NCI-H187 (cell line): ENCODE measurements at places on chromosomes 6 and 20.

- DNase-seq, result no peak
Observed at GRCh38 chr6:163529605-163530004, 115.1 kb downstream of the QKI start.

DNA sequence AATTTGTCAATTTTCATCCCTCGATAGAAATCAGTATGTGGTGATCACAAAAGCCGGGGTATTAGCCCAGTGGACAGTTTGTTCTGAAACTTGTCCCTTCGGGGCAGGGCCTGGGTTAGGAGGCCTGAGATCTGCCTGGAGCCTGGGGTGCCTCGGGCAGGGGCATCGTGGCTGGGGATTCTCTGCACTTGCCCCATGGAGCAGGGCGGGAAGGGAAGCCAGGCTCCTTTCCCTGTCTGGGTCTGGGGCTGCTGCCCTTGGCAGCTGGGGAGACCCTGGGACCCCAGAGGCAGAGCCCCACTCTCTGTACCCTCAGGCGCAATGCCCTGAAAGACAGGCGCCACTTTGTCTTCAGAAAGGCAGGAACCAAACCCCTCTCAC is 27.4 kb downstream of the NTSR1 start:
- DNase-seq, result no peak

DNA sequence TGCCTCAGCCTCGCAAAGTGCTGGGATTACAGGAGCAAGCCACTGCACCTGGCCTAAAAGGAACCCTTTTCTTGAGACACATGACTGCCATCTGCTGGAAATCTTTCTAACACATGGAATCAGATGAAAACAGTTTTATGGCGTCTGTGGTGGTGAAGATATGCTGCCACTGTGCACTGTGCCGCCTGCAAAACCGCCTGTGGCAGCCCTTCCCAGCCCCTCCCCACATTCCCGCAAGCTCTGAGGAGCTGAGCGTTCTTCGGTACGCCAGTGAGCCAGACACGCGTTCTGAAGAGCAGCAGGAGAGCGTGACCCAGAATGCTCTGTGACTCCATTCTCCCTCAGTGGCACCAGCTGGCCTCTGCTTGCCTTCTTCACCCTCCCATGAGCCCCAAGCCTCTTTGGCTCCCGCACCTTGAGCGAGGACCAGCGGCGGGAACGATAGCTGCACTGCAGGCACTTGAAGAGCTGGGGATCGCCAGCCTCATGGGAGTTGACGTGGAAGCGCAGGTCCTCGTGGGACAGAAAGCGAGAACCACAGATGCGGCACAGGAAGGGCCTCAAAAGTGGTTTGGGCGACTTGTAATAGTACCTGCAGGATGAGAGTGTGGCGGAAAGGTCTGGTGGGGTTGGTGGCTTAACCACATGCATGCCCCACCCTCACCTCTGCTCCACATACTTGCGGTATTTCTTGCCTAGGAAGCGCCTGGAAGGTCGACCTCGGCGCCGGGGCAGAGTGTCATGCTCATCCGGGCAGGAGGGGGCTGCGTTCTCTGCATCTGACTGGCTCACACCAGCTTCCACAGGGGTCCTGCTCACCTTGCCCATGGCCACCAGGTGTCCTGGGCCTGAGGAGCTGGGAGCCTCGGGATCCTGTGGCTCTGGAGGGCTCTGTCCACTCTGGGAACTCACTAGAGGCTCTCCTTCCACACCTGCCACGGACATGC is 8.7 kb downstream of the ZNF335 start:
- no peak for DNase-seq

GRCh38 chr20:48702455-48702913 is 125.3 kb downstream of the PREX1 start:
- no peak for DNase-seq

GRCh38 chr6:135085700-135086413 is 31.2 kb upstream of the HBS1L start:
- no peak for DNase-seq

GRCh38 chr6:33391922-33392594 is 435 bp downstream of the KIFC1 start:
- peak; percentile 24 for DNase-seq

GRCh38 chr6:127403636-127404035 is 55.6 kb downstream of the KIAA0408 start:
- no peak for DNase-seq

DNA sequence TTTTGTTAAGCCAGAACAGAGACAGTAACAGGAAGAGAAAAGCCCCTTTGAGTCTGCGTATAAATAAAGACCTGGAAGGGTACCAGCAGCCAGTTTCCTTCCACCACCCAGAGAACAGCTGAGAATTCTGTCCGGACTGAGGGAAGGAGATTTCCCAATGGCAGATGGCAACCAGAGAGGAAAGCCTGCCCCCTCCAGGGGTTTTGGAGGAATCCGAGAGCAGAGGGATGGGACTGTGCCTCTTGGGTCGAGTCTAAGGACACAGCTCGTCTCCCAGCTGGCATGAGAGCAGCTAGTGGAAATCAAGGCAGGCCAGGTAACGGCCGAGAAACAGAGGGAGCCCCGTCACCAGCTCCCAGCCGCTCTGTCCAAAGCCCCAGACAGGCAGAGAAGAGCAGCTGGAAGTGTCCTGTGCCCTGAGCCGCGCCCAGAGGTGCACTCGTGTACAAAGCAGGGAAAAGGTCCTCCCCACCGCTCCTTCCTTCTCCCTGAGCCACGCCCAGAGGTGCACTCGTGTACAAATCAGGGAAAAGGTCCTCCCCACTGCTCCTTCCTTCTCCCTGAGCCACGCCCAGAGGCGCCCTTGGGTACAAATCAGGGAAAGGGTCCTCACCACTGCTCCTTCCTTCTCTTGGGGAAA is 134.0 kb upstream of the SNX9 start:
- no peak for DNase-seq

DNA sequence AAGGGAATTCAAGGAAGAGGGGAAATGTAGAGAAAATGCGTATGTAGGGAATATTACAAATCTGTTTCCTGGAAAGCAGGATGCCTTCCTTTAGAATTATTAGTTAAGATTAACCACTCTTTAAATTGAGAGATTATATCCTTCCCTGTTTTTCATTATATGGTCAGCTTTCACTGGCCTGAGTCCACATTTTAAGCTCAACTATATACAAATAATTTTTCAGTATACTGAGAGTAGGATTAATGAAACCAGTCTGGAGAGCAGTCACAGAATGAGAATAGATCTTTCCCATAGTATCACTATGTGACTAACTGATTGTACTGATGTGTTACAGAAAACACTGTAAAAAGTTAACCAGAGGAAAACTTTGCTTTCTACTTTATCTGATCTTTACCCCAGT is 306.3 kb downstream of the LAMA2 start:
- DNase-seq, result no peak

DNA sequence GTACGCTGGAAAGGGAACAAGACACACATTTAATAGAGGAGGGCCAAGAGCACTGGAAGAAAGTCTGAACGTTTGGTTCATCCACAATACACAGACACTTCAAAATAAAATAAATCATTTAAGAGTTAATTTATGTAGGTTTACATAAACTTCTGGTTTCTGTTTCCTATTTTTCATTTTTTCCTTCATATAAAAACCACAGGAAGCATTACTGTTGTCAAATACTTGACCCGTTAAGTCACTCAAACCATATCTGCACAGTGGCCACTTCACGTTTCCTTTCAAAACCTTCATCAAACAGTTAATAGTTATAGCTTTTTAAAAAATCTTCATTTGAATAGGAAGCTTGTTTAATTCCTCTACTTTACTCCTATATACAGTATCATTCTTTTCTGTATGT is 257.6 kb upstream of the THEMIS start:
- no peak for DNase-seq

- no peak for DNase-seq
Observed at GRCh38 chr6:80388507-80388906, 282.0 kb downstream of the BCKDHB start.

- DNase-seq, result no peak
Observed at GRCh38 chr20:21518292-21518991, 4.6 kb upstream of the NKX2-2 start.

DNA sequence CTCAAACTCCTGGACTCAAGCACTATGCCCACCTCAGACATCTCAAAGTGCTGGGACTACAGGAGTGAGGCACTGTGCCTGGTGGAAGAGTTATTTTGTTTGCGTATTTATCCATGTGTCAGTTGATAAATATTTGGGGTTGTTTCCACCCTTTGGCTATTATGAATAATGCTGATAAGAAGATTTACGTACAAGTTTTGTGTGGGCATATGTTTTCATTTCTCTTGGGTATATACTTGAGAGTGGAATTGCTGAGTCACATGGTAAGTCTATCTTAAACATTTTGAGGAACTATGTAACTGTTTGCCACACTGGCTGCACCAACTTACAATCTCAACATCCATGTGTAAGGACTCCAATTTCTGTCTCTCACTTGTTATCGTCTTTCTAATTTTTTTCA is 200.3 kb downstream of the RNGTT start:
- DNase-seq, result no peak

- DNase-seq, result no peak
Observed at GRCh38 chr6:1222728-1223595, 88.9 kb upstream of the FOXQ1 start.

GRCh38 chr6:32426338-32426737 is 13.3 kb upstream of the HLA-DRA start:
- no peak for DNase-seq

- no peak for DNase-seq
Observed at GRCh38 chr6:135170849-135171248, 10.3 kb upstream of the MYB start.

DNA sequence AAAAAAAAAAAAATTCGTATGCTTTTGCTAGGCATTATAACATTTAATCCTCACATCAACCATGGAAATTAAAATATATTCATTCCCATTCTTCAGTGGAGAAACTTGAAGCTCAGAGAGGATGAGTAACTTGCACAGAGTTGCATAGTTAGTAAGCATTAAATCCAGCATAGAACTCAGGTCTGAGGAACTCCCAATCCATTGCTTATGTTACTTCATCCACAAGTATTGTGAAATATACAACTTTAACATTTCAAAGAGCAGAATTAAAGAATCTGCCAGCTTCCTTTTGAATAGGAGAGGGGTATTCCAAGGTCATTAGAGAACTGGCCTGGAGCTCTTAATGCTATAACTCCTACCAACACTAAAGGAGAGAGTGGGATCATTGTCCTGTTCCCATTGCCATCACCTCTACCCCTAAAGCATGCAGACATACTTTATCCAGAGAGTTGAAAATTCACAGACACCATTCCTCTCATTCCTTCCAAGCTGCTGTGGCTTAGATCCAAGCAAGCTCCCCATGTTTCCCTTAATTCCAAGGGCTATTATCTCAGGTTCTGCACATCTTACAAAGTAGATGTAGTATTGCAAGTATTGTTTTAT is 91.9 kb downstream of the FLRT3 start:
- DNase-seq, result no peak
